ENCODE measurements at places on chromosomes 4 and X.

GRCh38 chrX:19814240-19814639, 73.2 kb downstream of the SH3KBP1 start:
- DNase-seq = no peak

DNA sequence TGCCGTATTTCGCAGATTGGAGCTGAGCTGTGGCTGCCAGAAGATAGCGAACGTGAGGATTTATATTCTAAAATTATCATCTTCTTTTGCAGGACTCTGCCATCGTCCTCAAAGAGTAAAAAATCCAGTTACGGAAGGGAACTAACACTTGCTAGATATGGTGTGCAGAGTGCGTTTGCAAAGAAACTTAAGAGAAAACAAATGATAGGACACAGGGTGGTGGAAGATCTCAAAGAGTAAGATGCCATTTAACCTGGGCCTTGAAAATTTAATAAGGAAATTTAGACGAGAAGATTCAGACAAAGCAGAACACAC, 566 bp downstream of the LARP7 start:
- no peak for DNase-seq

GRCh38 chrX:150692831-150693724, at the start of gene MTMR1:
TSS of gene MTMR1 (plus strand) at chrX:150693396. CDS start at chrX:150693531, 135 bp downstream.
- DNase-seq = no peak

GRCh38 chrX:30495468-30495867, 82.1 kb downstream of the TASL start:
- DNase-seq = no peak

DNA sequence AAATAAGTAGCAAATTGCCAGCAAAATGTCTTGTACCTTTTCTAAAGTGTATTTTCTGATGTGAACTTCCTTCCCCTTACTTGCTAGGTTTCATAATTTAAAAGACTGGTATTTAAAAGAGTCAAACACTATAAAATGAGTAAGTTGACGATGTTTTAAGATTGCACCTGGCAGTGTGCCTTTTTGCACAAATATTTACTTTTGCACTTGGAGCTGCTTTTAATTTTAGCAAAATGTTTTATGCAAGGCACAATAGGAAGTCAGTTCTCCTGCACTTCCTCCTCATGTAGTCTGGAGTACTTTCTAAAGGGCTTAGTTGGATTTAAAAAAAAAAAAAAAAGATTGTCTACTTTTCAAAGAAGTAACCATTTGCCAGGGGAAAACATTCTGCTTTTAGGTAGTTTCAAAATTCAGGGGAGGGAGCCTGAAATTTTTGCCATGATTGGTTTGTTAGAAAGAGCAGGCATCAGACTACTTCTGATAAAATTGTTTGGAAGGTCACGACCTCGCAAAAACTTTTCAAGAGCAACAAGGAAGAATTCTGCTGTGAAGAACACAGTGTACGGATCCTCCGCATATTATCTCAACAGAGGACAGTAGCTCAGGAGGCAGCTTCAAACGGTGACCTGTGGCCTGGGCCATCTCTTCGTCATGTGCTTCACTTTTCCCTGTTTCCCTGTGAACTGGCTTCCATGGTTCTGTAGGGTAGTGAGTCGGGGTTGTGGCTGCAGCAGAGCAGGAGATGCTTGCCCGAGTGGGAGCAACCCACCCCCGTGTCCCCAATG, 66.1 kb downstream of the CDS1 start:
- no peak for DNase-seq

GRCh38 chr4:26420913-26421312, 69.4 kb downstream of the CCKAR start:
- DNase-seq = no peak

DNA sequence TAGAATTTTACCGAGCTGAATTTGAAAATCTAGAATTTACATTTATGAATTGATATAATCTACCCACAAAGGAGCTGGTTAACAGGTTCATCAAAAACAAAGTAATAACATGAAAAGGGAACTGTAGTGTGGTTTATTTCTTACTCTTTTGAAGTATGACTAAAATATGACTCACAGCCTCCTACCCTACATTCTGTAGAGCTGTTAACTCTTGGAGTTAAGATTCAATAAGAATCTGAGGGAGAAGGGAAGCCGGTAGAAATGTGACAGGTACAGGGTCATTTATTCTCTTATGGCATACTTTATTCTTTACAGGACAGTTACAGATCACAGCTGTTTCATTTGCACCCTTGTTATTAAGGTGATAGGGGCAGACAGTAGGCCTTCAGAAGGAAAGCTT, 132.2 kb upstream of the FAM47B start:
- DNase-seq = no peak

DNA sequence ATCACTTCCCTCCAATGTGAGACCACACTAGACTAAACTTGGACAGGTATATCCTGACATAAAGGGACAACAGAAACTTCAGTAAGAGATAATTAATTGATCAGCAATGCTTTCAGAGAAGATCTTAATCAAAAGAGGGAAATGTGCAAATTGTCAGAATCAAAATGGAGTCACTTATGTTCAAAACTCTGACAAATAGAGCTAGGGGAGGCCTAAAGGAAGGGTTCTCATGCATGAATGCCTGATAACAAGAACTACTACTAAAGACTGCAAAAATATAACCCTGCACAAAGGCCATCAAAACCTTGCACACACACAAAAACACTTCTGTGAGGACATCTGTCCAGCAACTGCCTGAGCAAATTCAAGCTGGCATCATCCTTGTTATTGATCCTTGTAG, 637.5 kb upstream of the INTU start:
- no peak for DNase-seq

DNA sequence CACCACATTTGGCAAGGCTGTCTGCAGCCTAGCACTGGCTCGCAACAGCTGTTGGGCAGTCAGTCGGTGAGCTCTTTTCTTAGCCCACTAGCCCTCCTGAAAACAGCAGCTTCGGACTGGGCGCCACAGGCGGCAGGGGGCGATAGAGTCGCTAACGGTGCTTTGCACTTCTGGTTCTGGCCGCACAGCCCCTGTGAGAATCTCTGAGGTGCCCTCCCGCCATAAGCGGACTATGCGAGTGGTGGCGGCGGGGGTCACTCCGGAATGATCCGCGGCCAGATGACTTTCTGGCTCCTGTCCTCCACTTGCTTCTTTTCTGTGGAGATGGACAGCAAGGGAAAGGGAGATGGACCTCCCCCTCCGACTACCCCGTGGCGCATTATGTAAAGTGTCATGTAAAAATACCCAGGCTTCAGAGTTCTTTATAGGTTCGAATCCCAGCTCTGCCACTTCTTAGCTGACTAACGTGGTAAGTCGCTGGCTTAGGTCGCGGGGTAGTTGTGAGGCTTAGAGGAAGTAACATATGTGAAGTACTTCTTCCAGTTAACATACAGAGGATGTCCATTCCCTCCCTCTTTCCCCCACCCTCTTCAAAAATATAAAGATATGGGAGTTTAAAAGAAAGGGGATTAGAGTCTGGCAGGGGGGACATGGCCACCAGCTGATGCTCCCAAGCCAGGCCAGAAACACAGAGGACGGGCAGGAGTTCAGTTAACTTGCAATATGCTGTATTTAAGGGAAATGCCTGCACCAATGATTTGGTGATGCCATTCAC, 11.0 kb downstream of the ARHGAP36 start:
- peak; percentile 27 for DNase-seq

DNA sequence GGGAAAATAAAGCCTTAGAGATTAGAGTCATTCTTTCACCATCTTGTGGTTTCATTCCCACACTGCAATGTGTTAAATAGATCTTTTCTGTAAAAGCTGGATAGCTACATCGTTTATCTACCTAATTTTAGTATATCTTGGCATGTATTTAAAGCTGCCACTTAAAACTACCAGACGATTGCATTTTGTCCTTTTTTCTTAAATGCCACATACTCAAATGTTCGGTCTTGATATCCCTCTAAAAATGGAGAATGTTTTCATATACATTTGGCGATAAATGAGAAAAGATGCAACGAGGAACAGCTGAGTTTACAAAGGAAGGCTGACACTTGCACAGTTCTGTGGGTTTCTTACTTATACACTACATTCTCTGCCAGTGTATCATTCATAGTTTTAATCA, 148.3 kb downstream of the CENPC start:
- DNase-seq = no peak

GRCh38 chrX:110678591-110678990, 117.0 kb downstream of the CHRDL1 start:
- DNase-seq = no peak

DNA sequence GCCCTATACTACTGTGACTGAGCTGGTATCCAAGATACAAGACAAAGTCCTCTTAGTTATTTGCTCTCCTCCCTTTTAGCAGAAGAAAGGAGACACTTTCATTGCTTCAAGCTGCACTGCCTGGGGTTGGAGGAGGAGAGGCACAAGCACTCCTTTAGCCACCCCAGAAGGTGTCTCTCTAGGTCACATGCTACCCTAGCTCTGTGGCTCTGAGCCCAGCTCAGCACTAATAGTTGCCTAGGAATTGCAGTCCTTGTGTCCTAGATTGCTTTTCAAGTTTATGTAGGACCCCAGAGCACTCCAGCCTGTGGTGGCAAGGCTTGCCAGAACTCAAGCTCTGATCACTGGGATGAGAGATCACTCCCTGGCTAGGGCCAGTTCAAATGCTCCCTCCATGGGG, 24.4 kb upstream of the LHFPL1 start:
- DNase-seq = no peak

DNA sequence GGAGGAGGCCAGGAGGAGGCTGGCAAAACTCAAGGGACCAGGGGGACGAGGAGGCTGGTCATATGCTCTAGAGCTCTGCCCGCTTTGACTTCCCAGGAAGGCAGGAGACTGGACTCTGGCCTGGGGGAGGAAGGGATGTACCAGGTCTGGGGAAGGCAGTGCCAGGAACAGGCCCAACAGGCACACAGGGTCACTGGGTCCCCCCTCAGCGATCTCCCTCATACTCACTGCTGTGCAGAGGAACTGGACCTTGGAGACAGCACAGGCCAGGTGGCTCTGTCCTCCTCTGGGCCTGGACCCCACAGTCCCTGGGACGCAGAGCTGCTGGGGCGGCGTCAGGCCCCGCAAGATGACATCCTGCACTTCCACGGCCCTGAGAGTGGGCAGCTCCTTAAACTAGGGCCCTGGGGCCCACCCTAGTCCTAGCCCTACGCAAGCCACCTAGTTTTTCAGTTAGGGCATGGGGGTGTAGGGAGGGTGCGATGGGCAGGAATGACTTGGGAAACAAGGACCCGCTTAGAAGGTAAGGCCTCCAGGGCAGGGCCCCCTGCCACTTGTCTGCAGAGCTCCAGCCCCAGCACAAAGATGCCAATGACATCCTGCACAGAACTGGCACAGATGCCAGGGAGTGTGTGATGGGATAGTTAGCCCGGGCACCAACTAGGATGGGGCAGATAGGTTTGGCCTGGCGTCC, 59.5 kb downstream of the HTRA3 start:
- no peak for DNase-seq

DNA sequence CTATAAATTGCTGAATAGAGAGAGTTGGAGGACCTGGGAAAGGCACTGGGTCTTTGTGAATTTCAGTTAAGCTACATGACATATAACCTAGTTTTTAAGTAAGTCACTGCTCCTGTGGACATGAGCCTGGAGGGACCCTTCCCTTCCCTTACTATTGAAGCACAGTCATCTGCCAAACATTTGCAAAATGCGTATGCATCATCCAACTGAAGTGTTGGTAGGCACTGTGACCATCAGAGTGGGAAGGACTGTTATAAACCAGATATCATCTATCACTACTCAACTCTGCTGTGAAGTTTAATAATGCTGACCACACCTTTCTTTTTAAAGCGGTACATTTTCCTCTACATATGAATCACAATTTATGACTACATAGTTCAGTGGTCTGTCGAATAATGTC, 5.2 kb downstream of the GABRA3 start:
- no peak for DNase-seq

DNA sequence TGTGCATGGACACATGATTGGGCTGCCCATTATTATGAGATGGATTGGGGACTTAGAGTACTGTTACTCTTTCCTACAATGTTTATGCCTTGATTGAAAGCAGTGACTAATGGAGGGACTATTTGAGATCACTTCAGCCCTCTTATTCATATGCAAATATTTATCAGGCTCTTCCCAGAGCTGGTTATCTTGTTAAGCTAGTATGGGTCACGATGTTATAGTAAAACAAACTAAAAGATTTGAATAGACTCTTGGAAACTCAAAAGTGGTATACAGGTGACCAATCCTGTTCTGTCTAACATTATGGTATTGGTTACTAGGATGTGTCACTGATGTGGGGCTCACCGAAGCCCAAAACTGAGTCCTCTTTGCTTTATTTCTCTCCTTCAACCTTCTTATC, 306.2 kb upstream of the CASK start:
- no peak for DNase-seq

DNA sequence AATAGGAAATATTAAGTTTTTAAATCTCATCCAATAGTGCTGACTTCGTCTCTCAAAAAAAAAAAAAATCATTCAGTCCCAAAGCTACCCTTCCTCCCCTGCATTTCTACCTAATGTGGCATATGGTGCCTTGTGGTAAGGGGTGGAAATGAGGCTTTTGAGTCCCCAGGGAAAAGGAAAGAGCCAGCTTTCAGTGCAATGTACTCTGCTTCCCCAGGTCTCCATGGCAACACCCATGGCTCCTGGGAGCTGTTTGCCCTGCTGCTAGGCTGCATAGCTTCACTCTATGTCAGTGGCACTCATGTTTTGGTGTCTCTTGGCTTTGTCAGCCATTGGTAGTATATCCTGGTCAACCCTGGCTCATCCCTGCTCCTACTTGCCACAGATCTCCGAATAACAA, 175.9 kb downstream of the SLC39A8 start:
- DNase-seq = peak; percentile 21

- no peak for DNase-seq
These were observed 131.2 kb downstream of the GLRA3 start for GRCh38 chr4:174697896-174698295.

GRCh38 chr4:151997461-151997860, 236.7 kb upstream of the GATB start:
- no peak for DNase-seq

All from left kidney (tissue), 8 donors.